ENCODE measurements at places on chromosomes 12 and 14.
A peak's percentile ranks its signal among the peaks of the same experiment; 100 is the strongest.

- no peak for DNase-seq
These were observed 78.3 kb downstream of the MED13L start for GRCh38 chr12:116199160-116199706.

DNA sequence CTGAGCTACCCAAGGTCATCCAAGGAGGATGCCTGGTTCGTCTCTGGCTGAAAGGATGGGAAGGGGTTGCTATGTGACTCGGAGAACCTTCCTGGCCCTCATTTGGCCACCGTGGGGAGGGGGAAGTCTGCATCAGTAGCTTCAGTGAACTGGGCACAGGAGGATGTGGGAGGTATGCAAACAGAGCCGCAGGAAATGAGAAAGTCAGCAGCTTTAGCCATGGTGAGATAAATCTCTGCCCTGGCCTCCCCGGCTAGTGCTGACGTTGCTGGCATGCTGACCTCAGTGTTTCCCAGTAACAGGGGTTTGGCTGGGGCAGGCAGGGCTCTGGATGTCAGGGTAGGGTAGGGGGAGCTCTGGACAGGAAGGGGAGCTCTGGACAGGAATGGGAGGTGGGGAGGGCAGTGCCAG, 2.3 kb upstream of the CEBPE start:
- DNase-seq = peak; percentile 56

DNA sequence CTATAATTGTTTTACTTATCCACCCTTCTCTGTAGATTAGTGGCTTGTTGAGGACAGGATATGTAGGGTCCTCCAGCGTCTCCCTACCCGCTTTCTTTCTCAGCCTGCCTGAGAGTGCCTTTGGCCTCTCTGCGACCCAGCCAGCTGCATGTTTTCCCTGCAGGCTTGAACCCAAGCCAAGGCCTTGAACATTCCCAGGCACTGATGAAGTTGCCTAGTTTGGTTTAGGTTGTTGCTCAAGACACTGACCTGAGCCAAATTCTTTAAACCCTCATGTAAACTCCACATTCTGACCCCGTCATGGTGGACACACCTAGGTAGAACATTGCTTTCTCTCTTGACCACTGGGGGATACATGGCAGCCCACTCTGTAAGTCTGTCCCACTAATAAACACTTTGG, 33.4 kb upstream of the TXNRD1 start:
- DNase-seq = no peak

- DNase-seq = no peak
These were observed 413.1 kb downstream of the ZFP36L1 start for GRCh38 chr14:68379510-68380328.
